Central memory CD8-positive, alpha-beta T cell (primary cell): ENCODE measurements at places on chromosomes 1 and 21.

DNA sequence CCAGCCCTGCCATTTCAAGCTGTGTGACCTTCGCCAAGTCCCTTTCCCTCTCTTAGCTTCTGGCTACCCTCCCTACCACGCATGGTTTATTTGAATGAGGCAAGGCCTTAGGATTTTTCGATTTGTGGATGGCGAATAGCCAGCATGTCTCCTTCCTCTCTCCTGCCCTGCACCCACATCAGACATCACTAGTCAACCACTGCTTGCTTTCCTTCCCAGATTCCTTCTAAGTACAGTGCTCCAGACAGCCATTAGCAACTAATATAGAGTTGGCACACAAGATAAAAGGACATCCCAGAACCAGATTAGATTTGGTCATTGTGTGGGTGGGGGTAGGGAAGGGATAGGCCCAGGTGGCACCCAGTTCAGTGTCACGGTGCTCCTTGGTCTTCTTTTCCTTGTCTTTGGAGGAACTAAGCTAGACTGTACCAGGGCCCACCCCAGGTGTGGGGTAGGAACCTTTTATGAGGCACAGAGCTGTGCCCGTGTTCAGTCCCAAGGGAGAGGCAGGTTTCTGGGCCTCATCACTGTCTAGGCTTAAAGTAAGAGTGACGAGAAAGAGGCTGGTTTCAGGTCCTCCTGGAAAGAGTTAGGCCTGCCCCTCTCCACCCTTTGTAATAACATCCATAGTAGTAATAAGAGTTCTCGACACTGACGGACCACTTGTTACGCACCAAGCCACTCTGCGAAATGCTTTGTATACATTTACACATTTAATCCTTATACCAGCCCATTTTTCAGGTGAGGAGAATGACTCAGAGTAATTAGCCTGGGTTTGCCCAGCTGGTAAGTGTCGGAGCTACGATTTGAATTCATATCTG is 8.6 kb downstream of the ALPL start:
- DNase-seq = no peak

GRCh38 chr1:85822696-85823095 is 114.5 kb upstream of the ZNHIT6 start:
- no peak for DNase-seq

DNA sequence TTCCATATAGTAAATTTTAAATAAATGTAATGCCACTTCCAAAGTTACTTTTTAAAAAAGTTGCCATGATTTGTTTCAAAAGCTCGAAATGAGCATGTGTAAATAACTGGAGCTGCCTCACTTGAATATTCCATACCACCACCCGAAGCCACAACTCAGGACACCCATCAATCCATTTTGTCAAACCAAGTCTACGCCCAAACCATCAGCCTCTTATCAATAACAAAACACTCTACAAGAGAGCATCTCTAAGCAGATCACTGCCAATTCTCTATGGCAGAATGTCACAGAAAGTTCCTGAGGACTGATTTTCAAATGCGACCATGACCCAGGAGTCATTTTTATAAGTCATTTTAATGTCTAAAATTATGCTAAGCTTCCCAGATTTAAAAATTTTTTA is 4.5 kb downstream of the HNRNPR start:
- DNase-seq = no peak

DNA sequence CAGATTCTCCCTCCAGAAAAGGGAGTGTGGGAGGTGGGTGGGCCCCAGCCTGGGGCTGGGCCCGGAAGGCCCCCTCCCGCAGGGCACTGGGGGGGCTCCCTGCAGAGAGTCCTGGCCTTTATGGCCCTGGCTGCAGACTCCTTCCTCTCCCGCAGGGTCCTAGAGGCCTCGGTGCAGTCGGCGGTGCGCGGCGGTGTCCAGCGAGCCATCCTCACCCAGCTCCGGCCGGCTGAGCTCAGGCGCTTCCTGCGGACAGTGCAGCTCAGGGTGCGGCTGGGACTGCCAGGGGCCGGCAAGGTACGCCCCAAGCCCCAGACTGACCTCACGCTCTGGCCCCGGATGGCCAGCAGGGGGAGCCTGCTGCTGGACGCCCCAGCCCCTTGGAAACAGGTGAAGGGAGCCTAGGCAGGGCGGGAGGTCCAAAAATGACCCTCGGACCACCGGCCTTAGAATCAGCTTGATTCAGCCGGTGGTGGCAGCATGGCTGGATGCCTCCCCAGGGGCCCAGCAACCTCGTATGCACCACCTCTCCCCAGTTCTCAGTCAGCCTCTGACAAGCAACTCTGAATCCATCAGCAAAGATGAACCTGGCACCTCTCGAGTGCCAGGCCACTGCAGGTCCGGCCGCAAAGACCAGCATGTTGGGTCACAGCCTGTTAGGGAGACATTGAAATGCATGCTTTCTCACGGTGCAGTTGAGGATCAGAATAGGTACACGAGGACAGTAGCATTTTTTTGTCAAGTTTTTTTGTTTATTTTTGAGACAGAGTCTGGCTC is 20.6 kb downstream of the MTHFR start:
- DNase-seq = no peak

DNA sequence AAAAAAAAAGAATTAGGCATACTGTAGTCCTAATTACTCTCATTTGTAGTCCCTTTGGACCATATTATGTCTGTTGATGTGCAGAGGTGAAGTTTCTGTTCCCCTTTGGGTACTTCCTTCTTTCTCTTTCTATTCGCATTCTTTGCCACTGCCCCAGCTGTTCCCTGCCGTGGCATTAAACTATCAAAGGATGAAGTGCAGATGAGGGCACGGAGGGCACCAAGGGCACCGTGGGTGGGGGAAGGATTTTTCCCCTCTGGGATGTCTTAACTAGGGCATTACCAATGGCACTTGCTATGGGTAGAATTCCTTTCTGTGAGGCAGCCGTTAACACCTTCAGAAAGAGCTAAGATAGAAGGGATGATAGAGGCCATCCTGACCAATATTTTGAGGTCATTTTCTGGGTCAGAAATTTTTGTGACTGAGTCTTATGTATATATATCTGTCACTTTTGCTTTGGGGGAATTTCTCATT is 4.9 kb upstream of the MAPKAPK2 start:
- no peak for DNase-seq

- DNase-seq = no peak
Observed at GRCh38 chr1:99185196-99185595, 79.1 kb upstream of the PLPPR4 start.

DNA sequence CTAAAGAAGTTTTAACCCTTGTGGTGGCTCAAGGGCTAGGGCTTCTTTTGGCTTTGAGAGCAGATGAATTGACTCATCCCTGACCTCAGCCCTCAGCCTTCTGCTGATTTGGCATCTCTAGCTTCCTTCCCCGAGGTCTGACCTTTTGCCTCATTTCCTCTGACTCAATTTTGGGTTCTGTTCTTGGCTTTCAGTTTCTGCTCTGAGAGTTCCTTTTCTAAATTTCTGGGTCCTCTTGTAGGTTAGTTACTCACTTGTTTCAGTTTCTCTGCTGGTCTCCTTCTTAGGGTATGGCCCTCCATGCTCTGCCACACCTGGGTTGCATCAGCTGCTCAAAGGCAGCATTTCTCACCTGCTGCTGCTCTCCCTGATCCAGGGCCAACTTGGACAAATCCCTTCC is 19.4 kb downstream of the PDE4B start:
- no peak for DNase-seq

DNA sequence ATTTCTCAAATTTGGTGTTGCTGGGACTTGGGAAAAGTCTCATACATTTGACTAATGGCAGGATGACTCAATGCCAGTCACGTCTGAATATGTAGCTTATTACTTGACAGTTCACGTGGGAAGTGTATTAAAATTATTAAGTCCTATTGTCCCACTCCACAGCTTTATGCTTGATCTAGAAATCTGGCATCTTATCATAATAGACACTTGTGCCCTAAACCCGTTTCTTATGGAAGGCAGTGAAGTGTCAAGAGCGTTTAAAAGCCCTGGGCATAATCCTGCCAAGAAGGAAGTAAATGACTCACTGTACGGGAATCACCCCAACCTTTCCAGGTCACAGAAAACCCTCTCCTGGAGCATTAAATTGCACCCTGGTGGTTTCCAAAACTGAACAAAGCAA is 207.4 kb downstream of the APP start:
- no peak for DNase-seq

- no peak for DNase-seq
Observed at GRCh38 chr1:54355931-54356679, 50.1 kb downstream of the SSBP3 start.

DNA sequence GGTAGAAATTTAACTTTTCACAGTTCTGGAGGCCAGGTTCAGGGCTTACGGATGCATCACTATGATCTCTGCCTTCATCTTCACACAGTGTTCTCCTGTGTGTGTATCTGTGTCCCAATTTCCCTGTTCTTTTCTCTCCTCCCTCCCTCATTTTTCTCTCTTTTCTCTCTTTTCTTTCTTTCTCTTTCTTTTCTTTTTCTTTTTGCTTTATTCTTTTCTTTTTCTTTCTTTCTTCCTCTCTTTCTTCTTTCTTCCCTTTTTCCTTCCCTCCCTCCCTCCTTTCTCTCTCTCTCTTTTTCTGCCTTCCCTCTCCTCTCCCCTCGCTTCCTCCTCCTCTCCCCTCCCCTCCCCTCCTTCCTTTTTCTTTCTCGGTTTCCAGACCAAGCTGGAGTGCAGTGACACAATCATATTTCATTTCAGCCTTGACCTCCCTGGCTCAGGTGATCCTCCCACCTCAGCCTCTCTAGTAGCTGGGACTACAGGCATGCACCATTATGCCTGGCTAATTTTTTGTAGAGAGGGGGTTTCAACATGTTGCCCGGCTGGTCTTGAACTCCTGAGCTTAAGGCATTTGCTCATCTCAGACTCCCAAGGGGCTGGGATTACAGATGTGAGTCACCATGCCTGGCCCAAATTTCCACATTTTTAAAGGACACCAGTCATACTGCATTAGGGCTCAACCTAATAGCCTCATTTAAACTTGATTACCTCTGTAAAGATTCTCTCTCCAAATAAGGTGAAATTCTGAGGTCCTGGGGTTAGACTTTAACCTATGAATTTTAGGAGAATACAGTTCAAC is 115.9 kb downstream of the HUNK start:
- DNase-seq = no peak

DNA sequence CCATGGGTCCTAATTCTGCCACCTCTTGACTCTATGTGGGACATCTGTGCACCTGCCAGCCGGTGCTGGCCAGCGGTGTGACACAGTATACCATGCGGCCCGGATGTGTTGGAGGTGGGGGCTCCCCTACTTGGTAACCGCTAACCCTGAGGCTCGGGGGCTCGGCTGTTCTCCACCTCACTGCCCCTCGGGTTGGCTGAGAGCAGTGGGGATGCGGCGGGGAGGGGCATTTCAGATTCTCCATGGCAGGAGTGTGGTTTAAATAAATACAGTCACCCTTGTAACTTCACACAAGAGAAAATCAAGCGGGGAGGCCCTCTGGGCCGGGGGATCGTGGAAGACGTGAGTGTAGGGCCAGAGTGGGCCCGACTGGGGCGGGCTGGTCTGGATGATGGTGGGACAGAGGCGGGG is 11.0 kb downstream of the KRTAP10-1 start:
- no peak for DNase-seq

GRCh38 chr1:2151252-2151651 is 43.3 kb downstream of the FAAP20 start:
- no peak for DNase-seq

GRCh38 chr1:178101266-178101630 is 7.3 kb downstream of the RASAL2 start:
- DNase-seq = no peak
